Epithelial cell of alveolus of lung (primary cell): ENCODE measurements at places on chromosomes 5 and 9. TPM values are rescaled to one million over a fixed set of nuclear protein-coding genes. Genes with fewer than 3 reads are reported as not detected.

The SH2D3C gene
- 0.08 and 0.52 TPM in 2 replicates for total RNA-seq

The RLN1 gene
- not detected in 2 replicates for total RNA-seq

The TRPM3 gene
- 0.13 and 0.32 TPM in 2 replicates for total RNA-seq

The CDC20B gene
- under 0.01 TPM in 1 of 2 replicates, not detected in the other for total RNA-seq

The ZNF883 gene
- total RNA-seq, result 1.5 and 2.7 TPM in 2 replicates

The F2RL1 gene
- 13.0 and 125 TPM in 2 replicates for total RNA-seq

The SPATA6L gene
- total RNA-seq, result 0.26 TPM in 1 of 2 replicates, not detected in the other

The ECPAS gene
- 36.8 and 46.4 TPM in 2 replicates for total RNA-seq

The ADAMTS16 gene
- 0.08 and 0.52 TPM in 2 replicates for total RNA-seq

The PRDM9 gene
- not detected in 2 replicates for total RNA-seq

The PTGDS gene
- total RNA-seq, result 0.39 and 78.2 TPM in 2 replicates

The GRM6 gene
- not detected in 2 replicates for total RNA-seq

The LCN12 gene
- not detected in 2 replicates for total RNA-seq

The GABRA1 gene
- not detected in 2 replicates for total RNA-seq

The LTC4S gene
- 1.6 and 7.0 TPM in 2 replicates for total RNA-seq

The FAM151B gene
- total RNA-seq, result 0.40 and 1.2 TPM in 2 replicates

The GMCL2 gene
- not detected in 2 replicates for total RNA-seq

The IFNA21 gene
- total RNA-seq, result not detected in 2 replicates

The CCL28 gene
- total RNA-seq, result 0.65 and 1.0 TPM in 2 replicates

The ERMP1 gene
- 16.1 and 19.0 TPM in 2 replicates for total RNA-seq

The CDX1 gene
- total RNA-seq, result 0.78 TPM in 1 of 2 replicates, not detected in the other

The ZFAND5 gene
- total RNA-seq, result 70.7 and 104 TPM in 2 replicates

The IL31RA gene
- 0.72 and 6.1 TPM in 2 replicates for total RNA-seq

The CD74 gene
- total RNA-seq, result 1.7 and 5.4 TPM in 2 replicates

The CDC37L1 gene
- 11.0 and 14.7 TPM in 2 replicates for total RNA-seq

The GFI1B gene
- not detected in 2 replicates for total RNA-seq

The SLC1A3 gene
- 4.0 and 12.4 TPM in 2 replicates for total RNA-seq

The BTNL3 gene
- not detected in 2 replicates for total RNA-seq

The LRRC19 gene
- total RNA-seq, result not detected in 2 replicates
